ENCODE measurements at places on chromosomes 11 and 22. TPM values are rescaled to one million over a fixed set of nuclear protein-coding genes. Genes with fewer than 3 reads are reported as not detected.

The SEC14L2 gene
- total RNA-seq = 19.9 TPM

The MYO7A gene
- 0.96 TPM for total RNA-seq

- no peak for ATAC-seq
Observed at GRCh38 chr22:17703811-17704210, 65.3 kb downstream of the BCL2L13 start.

The DBX1 gene
- not detected for total RNA-seq

The TMEM121B gene
- 0.28 TPM for total RNA-seq
